Esophagus muscularis mucosa (tissue), 4 donors: ENCODE measurements at places on chromosomes 13 and 19. TPM values are rescaled to one million over a fixed set of nuclear protein-coding genes. Genes with fewer than 3 reads are reported as not detected.
A peak's percentile ranks its signal among the peaks of the same experiment; 100 is the strongest.

GRCh38 chr19:23957660-23958281 lies 43.1 kb downstream of the ZNF726 start:
- no peak for DNase-seq

- DNase-seq, result peak; percentile 96
Measured at GRCh38 chr19:42401365-42402303, 11.5 kb upstream of the CNFN start.

DNA sequence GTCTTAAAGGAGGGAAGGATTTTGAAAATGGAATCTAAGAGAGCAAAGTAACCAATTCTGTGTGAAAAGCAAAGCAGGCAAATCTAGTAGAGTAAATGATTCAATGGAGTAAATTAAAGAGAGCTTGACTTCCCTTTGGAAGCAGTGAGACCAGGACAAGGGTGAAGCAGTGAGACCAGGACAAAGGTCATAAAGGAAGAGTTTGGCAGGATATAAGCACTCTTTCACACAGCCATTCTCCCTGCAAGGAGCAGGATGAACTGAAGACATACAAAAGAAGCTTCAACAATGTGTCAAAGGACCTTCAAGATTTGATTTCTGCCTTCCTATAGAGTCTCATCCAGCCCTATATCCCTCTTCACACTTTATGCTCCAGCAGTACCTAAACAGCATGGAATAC lies 123.8 kb downstream of the ENOX1 start:
- DNase-seq, result no peak

- no peak for DNase-seq
Measured at GRCh38 chr19:57511484-57511883, 11.7 kb downstream of the ZNF773 start.

GRCh38 chr19:1313695-1314613 lies 28.3 kb downstream of the EFNA2 start:
- no peak for DNase-seq

DNA sequence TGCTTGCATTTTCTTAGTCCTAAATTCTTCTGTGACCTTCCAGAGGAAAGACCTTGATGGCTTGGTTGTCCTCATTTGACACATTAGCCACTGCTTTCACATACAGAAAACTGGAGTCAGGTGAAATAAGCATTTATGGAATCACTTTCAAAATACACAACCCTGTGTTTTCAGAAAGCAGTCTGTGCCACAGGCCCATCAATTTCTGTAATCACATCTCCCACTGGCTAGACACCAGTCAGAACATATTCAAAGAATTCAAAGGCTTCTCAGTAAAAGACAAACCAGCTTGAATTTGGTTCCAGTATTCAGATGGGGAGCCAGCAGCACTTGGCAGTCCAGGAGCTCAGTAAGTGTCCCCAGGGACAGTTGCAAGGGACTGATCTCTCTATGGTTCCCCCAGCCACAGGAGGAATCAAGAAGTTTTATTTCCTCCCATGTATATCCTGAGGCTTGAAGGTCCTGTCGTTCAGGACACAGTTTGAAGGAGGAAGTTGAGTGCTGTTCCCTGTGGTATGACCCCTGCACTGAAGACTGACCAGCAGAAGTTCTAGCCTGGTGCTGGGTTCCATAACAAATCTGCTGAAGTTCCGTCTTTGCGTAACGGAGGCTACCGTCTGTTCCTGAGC lies 214.3 kb downstream of the FOXO1 start:
- no peak for DNase-seq

The CRX gene
- total RNA-seq, result not detected

- DNase-seq, result no peak
Measured at GRCh38 chr19:11450570-11451326, 15.3 kb downstream of the PRKCSH start.

The ZNF331 gene
- 18.7 TPM for total RNA-seq

DNA sequence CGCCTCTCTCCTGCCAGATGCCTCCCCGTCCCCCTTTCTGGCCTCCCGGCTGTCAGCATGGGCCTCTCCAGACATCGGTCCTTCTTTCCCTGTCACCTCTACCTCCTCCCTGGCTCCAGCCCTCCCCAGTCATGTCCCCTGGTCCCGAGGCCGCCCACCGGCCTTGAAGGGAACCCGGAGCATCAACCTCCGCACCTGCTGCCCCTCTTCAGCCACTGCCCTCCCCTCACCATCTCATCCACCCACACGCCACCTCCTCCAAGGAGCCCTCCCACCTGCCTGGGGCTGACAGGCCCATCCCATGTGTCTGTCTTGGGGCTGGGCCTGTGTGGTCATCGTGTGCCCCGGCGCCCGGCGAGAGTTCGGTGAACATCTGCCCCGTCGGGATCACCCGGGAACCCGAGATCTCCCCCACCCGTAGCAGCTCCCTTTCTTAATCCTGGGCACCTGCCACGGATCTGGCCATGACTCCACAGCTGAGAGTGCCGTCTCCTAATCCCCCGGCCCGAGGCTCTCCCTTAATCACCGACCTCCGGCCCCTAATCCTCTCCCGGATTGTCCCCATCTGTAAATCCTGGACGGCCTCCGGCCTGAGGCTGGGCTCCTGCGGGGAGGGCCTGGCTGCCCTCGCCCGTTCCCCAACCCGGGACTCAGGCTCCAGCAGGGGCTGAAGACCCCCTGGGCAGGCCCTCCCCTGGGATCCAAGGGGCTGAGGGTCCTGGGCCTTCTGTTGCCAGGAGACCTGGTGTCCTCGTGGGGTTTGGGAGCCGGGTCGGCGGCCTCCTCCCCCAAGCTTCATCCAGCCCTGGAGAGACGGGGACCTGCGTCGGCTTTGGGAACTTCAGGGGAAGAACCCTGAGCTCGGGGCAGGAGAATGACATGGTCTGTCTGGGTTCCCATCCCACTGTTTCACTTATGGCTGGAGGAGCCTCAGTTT lies 5.9 kb downstream of the HCN2 start:
- DNase-seq, result no peak

GRCh38 chr13:50125304-50125553 lies 110.0 kb downstream of the KCNRG start:
- DNase-seq, result no peak

- DNase-seq, result no peak
Measured at GRCh38 chr13:25190256-25190655, 18.2 kb upstream of the AMER2 start.

The PLPPR3 gene
- total RNA-seq, result not detected

DNA sequence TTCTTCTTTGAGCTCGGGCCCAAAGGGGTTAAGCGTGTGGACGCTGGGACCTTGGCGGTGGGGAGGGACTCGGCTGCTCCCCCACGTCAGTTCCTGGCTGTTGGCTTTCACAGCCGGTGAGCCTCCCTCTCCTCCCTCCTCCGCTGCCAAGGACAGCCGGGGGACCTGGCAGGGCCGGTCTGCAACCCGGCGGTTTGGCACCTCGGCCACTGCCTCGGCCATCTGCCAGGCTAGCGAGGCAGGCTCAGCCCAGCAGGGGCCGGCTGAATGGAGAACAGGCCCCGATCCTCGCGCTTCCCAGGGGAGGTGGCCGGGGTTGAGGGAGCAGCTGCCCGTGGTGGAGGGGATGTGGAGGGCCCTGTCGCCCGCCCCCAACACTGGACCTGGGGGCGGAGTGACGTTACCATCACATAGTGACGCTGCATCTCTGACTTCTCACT lies 5.0 kb downstream of the TLE5 start:
- DNase-seq, result no peak

The CDX2 gene
- total RNA-seq, result not detected

The TMEM145 gene
- not detected for total RNA-seq

The NANOS3 gene
- total RNA-seq, result not detected

GRCh38 chr13:45781553-45782326 lies 69.8 kb downstream of the SIAH3 start:
- DNase-seq, result no peak

DNA sequence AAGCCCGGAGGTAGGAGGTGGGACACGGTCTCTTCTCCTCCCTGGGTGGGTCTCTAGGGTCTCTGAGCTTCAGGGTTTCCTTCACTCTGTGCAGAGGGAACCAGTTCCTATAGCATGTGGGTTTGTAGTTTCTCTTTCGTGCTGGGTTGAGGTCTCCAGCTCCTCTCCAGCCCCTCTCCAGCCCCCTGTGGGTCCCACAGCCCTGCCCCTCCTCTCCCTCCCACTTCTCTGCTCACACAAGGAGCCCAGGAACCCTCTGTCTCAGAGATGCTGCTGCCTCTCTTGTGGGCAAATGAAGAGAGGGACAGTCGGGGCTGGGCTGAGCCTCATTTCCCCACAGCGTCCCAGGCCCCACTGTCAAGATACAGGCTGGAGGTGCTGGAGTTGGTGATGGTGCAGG lies 1.4 kb downstream of the SIGLEC7 start:
- DNase-seq, result no peak

DNA sequence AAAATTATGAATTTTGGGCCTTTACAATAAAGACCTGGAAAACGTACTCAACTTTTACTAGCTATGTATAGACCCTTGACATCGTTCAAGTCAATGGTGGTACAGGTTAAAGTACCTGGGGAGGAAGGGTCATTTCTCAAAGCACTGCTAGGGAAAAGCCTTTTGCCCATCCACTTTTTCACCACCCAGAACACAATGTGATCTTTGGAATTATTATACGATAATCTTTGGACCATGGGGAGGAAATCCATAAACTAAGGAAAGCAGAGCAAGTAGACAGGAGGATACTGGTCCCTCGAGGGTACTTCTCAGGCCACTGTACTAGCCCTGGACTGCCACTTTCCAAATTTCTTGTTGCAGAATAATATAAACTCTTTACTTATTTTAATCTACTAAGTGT lies 39.5 kb downstream of the UBL3 start:
- no peak for DNase-seq

DNA sequence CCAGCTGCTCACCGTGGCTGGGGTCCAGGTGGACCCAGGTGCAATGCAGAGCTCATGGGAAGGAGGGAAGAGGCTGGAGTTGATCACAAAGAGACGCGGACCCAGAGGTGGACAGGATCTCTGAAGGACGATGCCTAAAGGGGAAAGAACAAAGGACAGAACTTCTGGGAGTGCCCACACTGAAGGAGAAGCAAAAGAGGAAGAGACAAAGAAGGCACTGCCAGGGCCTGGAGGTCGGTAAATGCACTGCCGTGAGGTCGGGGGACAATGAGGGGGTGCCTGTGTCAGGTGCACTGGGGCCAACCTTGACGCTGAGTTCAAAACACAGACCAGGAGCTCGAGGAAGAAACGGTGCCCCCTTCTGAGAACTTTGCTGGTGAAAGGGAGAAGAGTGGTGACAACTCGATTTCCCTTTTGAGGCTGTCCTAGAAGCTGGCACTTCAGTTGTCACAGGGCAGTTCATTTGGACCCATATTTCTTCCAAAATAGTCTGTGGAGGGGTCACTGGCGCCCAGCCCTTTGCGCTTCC lies 55.6 kb downstream of the GJA3 start:
- DNase-seq, result peak; percentile 64

- DNase-seq, result no peak
Measured at GRCh38 chr19:7400815-7401214, 52.1 kb downstream of the ARHGEF18 start.

DNA sequence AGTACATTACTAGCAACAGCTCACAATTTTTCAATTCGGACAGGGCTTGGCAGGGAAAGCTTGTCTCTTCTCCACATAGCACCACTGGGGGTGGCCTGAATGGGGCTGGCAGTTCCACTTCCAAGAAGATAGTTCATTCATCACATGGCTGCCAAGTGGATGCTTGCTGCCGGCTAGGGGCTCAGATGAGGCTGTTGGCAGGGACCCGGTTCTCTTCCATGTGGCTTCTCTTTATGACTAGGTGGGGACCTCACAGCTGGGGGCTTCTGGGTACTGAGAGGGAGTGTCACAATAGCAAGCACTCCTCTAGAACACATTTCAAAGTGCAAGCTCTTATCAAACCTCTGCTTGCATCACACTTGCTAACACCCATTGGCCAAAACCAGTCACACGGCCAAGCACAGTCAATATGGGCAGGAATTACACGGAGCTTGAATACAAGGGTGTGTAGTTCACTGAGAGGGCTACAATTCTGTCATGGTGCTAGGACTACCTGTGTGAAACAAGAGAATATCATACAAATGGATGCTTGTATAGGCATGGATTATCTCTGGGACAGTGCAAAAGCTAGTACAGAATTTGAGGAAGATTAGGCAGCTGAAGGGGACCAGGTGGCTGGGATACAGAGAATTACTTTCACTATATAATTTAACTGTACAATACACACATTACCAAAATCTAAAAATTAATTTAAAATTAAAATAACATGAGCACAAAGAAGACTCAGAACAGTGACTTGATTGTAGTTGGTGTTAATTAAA lies 32.3 kb downstream of the ATP7B start:
- no peak for DNase-seq

- DNase-seq, result no peak
Measured at GRCh38 chr19:6803036-6803404, 30.5 kb downstream of the VAV1 start.

The ZNF829 gene
- 4.3 TPM for total RNA-seq

DNA sequence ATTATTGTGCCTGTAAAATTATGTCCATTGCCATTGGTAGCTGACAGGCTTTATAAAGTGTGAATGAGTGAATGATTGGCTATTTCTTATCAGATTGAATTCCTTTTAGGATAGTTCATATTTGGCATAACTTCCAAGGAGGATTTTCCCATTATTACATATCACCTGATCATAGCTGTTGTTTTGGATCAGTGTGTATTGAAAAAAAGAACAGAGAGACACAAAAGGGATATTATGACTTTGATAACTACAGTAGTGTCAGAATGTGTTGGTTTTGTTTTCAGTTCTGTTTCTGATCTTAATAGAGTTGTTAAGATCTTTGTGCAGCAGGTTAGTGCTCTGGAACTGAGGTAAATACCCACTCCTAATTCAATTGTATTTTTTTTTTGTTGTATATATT lies 103.8 kb downstream of the LRCH1 start:
- DNase-seq, result no peak

DNA sequence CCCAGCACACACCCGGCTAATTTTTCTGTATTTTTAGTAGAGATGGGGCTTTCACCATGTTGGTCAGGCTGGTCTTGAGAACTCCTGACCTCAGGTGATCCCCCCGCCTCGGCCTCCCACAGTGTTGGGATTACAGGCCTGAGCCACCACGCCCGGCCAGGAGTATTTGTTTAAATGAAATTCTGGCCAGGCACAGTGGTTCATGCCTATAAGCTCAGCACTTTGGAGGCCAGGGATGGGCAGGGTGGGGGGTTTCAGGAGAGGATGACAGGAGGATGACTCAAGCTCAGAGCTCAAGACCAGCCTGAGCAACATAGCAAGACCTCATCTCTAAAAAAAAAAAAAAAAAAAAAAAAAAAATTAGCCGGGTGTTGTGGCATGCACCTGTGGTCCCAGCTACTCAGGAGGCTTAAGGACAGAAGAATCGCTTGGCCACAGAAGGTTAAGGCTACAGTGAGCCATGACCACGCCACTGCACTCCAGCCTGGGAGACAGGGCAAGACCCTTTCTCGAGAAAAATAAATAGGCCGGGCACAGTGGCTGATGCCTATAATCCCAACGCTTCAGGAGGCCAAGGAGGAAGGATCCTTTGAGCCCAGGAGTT lies 8.2 kb upstream of the DHDH start:
- DNase-seq, result no peak

The CELF5 gene
- total RNA-seq, result not detected

The FCER2 gene
- 0.29 TPM for total RNA-seq

DNA sequence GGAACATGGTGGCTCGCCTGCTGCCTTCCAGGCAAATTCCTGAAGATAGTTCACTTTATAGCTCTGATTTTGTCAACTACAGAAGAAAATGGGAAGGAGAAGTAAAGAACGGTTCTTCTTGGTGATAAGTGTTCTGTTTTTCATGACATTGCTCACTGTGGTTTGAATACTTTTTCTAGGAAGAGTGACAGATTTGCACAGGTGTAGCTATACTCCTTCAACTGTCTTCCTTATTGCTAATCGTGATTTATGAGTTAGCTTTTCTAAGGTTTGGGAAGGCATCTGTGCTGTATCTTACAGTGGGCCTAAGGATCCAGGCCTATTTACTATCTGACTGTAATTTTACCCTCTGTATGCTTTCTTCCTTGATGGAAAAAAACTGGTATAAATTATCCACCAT lies 405.6 kb downstream of the NDFIP2 start:
- DNase-seq, result no peak

The PMIS2 gene
- not detected for total RNA-seq

The KANK3 gene
- total RNA-seq, result 23.7 TPM
